GM23338 (cell line): ENCODE measurements at places on chromosomes 3 and 15. TPM values are rescaled to one million over a fixed set of nuclear protein-coding genes. Genes with fewer than 3 reads are reported as not detected.

DNA sequence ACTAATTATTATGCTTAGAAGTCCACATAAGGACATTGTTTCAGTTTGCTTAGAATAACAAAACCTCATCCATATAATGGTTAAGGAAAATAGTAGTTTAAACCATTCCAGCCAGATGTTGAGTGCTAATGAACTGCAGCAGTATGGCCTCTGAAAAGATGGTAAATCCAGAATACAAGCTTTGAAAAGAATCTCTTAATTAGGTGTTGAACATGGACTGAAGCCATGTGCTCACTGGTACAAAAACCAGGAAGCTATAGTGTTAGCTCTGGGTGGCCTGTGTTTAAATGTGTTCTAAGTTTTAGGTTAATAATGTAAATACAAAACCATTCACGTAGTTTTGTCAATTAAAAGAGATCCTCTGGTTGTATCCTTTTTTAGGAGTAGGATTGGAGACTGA, 78.2 kb downstream of the GALK2 start:
- H3K27ac ChIP-seq, result no peak overlapping the region
- no peaks in the 10 kb centered on the region for H3K4me1 ChIP-seq
- DNase-seq, result no peak
- H3K4me3 ChIP-seq, result no peak overlapping the region
- no peaks in the 10 kb centered on the region for H3K27me3 ChIP-seq
- H3K36me3 ChIP-seq, result 0 out of 2 replicates have a peak, but pooled peaks cover 3% of the 10 kb centered on the region

The FBXW12 gene
- total RNA-seq, result not detected in 2 replicates

The CELSR3 gene
- 29.2 and 33.3 TPM in 2 replicates for total RNA-seq

GRCh38 chr3:8653800-8654408, 9.3 kb upstream of the SSUH2 start:
- no peaks in the 10 kb centered on the region for H3K4me1 ChIP-seq
- no peaks in the 10 kb centered on the region for H3K27me3 ChIP-seq
- no peak for DNase-seq

DNA sequence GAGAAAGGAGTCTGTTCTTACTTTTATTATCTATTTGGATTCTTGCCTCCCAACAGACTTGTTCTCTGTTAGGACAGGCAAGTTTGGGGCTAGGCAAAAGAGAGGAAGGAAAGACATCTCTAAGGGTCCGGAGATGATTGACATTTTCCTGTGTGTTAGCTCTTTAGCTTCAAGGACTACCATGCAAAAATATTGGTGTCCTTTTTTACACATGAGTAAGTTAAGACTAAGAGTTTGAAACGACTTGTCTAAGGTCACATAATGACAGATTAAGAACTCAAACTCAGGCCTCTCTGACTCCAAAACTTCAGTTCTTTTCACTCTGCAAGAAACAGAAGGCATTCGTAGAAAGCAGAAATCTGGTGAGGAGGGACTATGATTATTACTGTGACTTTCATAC, 5.9 kb downstream of the LMCD1 start:
- H3K27ac ChIP-seq, result no peak overlapping the region
- no peak for DNase-seq
- 0 out of 2 replicates have a peak, but pooled peaks cover 5% of the 10 kb centered on the region for H3K36me3 ChIP-seq
- peaks cover 22% of the 10 kb centered on the region for H3K4me1 ChIP-seq

The LRTM1 gene
- not detected in 2 replicates for total RNA-seq
